Kidney epithelial cell (primary cell): ENCODE measurements at places on chromosomes 13 and 19.

DNA sequence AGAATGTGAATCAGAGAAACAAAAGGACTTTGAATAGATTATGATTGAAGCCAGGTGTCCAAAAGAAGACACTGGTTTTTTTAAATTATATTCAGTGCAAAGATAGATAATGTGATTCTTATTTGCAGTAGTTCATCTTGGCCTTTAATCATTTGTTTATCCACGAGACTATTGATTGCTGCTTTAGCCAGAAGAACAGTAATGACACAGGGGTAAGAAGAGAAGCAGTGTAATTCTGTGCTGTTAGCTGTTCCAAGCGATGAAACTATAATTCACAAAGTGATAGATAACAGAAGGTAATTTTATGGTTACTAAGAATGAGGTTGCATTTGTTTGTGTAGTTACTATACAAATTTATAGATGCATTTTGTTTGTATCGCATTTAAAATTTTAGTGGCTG lies 311.6 kb downstream of the MZT1 start:
- DNase-seq: no peak

DNA sequence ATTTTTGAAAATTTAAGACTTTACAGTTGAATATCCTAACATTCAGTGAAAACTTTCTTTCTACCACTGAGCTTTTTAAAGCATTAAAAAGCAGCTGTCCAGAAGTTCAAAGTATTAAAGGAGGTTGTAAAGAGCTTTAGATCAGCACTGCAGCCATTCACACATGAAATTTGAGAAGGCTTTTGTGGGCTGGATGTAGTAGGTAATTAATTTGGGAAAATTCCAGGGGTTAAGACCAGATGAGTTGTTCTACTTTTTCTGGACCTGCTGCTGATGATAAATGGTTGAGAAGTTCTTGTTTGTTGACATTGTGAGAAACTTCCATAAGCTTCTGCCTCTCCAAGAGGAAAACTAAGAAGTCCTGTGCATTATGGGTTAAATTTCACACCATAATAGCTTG lies 1779.6 kb upstream of the PRR20A start:
- DNase-seq: no peak

GRCh38 chr19:8310342-8311055 lies 2.3 kb upstream of the CD320 start:
- no peak for DNase-seq

GRCh38 chr13:24023073-24023472 lies 125.8 kb upstream of the C1QTNF9B start:
- DNase-seq: no peak

GRCh38 chr13:33441015-33441414 lies 155.5 kb upstream of the STARD13 start:
- DNase-seq: no peak

DNA sequence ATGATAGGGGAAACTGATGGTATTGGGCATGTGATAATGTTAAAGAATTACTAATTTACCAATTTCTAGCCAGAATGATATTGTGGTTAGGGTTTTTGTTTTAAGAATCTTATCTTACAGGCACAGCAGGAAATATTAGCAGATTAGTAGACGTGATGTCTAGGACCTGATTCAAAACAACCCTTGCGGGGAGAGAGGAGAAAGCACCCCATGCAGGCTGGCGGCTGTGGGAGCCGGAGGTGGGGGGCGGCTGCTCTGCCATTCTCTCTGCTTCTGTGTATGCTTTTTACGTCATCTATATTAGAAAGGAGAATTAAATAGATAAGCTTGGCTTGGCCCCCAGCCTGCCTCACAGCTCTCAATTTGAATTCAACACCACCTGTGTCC lies 41.5 kb downstream of the MLLT1 start:
- no peak for DNase-seq

GRCh38 chr19:16258440-16258903 lies 60.8 kb downstream of the AP1M1 start:
- DNase-seq: no peak

DNA sequence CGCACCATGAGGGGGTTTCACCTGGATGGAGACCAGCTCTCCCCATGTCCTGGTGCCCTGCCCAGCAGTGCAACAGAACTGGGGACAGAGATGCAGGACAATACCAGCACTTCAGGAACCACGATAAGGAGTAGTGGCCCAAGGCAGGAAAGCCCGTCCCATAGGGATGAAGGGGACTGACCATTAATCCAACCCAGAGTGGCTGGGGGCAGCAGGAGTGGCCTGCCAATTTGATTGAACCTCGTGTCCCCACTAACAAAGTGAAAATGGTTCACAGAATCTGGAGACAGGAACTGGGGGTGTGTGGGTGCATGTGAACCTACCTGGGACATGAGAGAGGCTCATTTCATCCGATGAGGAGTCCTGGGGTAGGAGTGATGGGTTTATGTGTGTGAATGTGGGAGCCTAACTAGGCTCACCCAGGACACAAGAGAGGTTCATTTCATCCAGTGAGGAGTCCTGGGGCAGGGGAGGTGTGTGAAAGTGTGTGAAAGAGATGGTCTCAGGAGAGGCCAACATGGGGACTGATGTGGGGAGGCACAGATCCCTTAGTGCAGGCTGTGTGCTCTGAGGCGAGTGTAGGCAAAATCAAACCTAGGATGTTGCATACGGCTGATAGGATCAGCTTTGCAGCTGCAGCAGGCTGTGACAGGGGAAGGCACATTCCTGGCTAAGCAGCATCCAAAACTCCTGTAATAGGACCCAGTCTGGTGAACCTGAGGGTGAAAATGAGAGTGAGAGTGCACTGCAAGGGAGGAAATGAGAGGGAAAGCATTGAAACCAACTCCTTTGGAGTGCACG lies 98.2 kb downstream of the ZNF429 start:
- DNase-seq: no peak
